ENCODE measurements at places on chromosomes 5 and 9. TPM values are rescaled to one million over a fixed set of nuclear protein-coding genes. Genes with fewer than 3 reads are reported as not detected.

- H3K27me3 ChIP-seq = no peaks in the 10 kb centered on the region
- no peaks in the 10 kb centered on the region for H3K36me3 ChIP-seq
- DNase-seq = no peak
These were observed 66.8 kb downstream of the MAMDC2 start for GRCh38 chr9:70110194-70111041.

DNA sequence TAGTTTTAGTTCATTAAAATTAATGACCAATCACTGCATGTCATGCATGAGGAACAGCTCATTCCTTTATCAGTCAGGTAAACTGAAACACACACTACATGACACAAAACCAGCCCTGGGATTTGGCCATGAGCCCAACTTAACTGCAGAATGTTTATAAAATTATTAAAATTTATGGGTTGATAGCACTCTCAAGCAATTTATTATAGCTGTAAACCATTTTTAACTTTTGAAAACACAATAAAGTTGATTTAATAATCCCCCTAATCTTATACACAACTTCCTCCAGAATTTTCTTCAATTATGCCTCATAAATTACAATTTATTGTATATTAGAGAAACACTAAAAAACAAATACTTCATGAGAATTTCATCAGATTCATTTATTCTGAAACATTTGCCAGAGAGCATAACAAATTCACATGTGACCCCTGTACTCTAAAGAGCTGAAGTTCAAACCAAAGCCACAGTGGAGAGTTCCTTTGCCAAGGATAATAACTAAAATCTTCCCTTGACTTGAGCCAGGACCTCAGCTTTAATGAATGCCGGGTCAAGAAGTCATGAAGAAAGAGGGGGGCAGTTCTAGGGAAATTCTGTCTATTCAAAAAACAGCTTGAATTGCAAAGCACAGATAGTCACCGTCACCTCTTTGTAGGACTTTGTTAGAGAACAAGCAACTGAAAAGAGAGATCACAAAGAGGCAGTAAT is 763.7 kb upstream of the GRAMD2B start:
- H3K27me3 ChIP-seq = no peaks in the 10 kb centered on the region
- H3K36me3 ChIP-seq = no peaks in the 10 kb centered on the region
- no peak overlapping the region for H3K4me3 ChIP-seq
- no peaks in the 10 kb centered on the region for H3K4me1 ChIP-seq

DNA sequence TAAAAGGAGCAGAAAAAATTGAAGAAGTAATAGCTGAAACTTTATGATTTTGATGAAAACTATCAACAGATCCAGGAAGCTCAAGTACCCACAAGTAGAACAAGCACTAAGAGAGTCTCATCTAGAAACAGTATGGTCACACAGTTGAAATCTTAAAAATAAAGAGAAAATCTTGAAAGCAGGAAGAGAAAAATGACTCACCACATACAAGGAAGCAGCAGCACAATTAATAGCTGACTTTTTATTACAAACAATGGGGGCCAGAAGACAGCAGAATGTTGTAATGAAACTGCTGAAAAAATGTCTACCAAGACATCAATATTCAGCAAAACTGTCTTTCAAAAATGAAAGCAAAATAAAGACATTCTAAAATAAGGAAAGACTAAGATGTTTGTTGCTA is 1108.3 kb upstream of the DMAC1 start:
- no peaks in the 10 kb centered on the region for H3K27me3 ChIP-seq
- no peaks in the 10 kb centered on the region for H3K4me1 ChIP-seq
- H3K4me3 ChIP-seq = no peak overlapping the region
- H3K36me3 ChIP-seq = no peaks in the 10 kb centered on the region

- H3K27ac ChIP-seq = no peak overlapping the region
- no peaks in the 10 kb centered on the region for H3K4me1 ChIP-seq
- H3K4me3 ChIP-seq = no peak overlapping the region
- H3K36me3 ChIP-seq = no peaks in the 10 kb centered on the region
- H3K27me3 ChIP-seq = no peaks in the 10 kb centered on the region
These were observed 140.0 kb downstream of the BARX1 start for GRCh38 chr9:93815135-93815534.

- H3K4me3 ChIP-seq = no peak overlapping the region
- DNase-seq = no peak
- no peak overlapping the region for H3K27ac ChIP-seq
- H3K4me1 ChIP-seq = no peaks in the 10 kb centered on the region
- no peaks in the 10 kb centered on the region for H3K36me3 ChIP-seq
These were observed 1.8 kb upstream of the NTRK2 start for GRCh38 chr9:84667571-84668195.

DNA sequence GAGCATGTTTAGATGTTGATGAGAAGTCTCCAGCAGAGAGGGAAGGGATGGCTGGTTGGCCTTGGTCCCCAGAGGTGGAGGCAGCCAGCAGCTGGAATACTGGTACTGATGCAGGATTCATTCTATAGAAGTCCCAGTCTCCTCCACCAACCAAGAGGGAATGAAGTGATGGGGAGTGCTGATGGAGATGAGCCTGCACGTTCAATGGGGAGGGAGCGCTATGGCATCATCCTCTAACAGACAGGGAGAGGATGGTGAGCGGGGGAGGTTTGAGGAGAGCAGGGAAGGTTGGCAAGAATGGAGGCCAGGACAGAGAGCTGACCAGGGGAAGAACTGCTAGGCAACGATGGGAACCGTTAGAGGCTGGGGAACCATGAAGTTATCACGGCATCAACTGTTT is 159.8 kb upstream of the MVB12B start:
- H3K4me1 ChIP-seq = no peaks in the 10 kb centered on the region
- no peaks in the 10 kb centered on the region for H3K27me3 ChIP-seq
- no peaks in the 10 kb centered on the region for H3K36me3 ChIP-seq

- H3K36me3 ChIP-seq = no peaks in the 10 kb centered on the region
- no peak for DNase-seq
- H3K27ac ChIP-seq = no peak overlapping the region
- H3K27me3 ChIP-seq = no peaks in the 10 kb centered on the region
- peak overlapping the region; percentile 77 for H3K4me3 ChIP-seq
These were observed 489 bp downstream of the CHMP5 start for GRCh38 chr9:33265211-33265865.

DNA sequence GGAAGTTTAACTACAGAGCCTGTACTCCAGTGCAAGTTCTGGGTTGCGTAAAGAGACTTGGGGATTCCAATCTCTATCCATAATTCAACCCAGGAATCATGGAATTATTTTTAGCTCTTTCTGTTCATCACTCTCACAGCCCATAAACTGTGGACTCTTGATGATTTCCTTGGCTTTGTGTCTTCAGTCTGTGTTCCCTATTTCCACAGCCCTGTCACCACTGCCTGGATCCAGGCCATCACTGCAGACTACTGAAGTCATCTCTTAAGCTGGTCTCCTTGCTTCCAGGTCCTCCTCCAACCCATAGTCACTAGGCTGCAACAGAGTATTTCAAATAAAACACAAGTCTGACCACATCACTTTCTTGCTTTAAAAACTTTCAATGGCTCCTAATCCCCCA is 211.7 kb downstream of the PLK2 start:
- no peak overlapping the region for H3K4me3 ChIP-seq
- DNase-seq = peak; percentile 43
- no peaks in the 10 kb centered on the region for H3K36me3 ChIP-seq
- H3K27ac ChIP-seq = no peak overlapping the region

DNA sequence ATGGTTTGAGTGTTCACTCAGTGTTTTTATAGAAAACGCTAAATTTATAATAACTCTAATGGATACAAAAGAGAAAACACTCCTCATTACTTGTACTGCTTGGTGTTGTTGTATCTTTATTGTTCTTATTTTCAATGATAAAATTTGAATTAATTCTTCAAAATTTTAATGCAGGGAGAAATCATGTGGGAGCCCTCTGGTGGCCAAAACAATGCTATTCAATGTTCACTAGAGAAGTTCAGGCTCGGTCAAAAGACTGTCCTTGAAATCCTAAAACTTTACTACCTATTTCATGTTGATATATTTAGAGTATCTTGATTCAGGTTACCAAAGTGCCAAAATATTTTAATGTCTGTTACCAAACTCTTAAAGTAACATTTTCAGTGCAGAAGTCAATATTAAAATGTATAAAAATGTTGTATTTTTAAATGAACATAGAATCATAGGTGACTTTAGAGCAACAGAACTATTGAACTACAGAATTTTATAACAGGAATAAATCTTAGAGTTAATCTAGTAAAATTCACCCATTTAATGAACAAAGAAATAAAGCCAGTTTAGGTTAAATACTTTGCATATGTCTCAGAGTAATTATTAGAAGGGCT is 1259.8 kb downstream of the PTPRD start:
- no peak overlapping the region for H3K27ac ChIP-seq
- no peak overlapping the region for H3K4me3 ChIP-seq
- no peaks in the 10 kb centered on the region for H3K27me3 ChIP-seq
- no peak for DNase-seq
- no peaks in the 10 kb centered on the region for H3K36me3 ChIP-seq
- no peaks in the 10 kb centered on the region for H3K4me1 ChIP-seq

DNA sequence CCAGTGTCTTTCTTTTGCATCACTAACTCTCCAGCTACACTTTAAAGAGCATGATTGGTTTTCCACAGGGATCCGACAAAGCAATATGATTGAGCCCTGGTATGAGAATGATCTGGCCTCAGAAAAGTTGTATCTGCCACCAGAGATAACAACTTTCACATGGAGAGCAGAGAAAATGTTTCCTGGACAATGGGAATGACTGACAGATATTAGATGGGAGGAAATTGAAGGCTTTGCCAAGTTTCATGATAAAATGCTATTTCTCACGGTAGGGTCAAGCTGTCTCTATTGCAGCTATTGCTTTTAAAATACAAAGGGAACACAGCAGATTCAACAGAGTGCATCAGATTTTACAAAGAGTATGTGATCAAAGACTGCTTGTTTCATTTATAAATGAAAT is 56.4 kb upstream of the GLIS3 start:
- no peaks in the 10 kb centered on the region for H3K27me3 ChIP-seq
- H3K36me3 ChIP-seq = no peaks in the 10 kb centered on the region
- H3K4me1 ChIP-seq = no peaks in the 10 kb centered on the region

- no peaks in the 10 kb centered on the region for H3K36me3 ChIP-seq
- no peak overlapping the region for H3K4me3 ChIP-seq
- no peaks in the 10 kb centered on the region for H3K27me3 ChIP-seq
- no peaks in the 10 kb centered on the region for H3K4me1 ChIP-seq
- no peak for DNase-seq
These were observed 2.6 kb upstream of the HABP4 start for GRCh38 chr9:96447406-96447805.

- no peak overlapping the region for H3K27ac ChIP-seq
- H3K36me3 ChIP-seq = peaks cover 6% of the 10 kb centered on the region
- H3K4me3 ChIP-seq = no peak overlapping the region
- no peaks in the 10 kb centered on the region for H3K27me3 ChIP-seq
- H3K4me1 ChIP-seq = no peaks in the 10 kb centered on the region
These were observed 30.8 kb downstream of the SKP1 start for GRCh38 chr5:134145779-134146581.

- H3K4me1 ChIP-seq = no peaks in the 10 kb centered on the region
- no peak overlapping the region for H3K27ac ChIP-seq
- no peak for DNase-seq
- H3K27me3 ChIP-seq = no peaks in the 10 kb centered on the region
- no peak overlapping the region for H3K4me3 ChIP-seq
These were observed 26.4 kb downstream of the FGD3 start for GRCh38 chr9:92973700-92974099.

DNA sequence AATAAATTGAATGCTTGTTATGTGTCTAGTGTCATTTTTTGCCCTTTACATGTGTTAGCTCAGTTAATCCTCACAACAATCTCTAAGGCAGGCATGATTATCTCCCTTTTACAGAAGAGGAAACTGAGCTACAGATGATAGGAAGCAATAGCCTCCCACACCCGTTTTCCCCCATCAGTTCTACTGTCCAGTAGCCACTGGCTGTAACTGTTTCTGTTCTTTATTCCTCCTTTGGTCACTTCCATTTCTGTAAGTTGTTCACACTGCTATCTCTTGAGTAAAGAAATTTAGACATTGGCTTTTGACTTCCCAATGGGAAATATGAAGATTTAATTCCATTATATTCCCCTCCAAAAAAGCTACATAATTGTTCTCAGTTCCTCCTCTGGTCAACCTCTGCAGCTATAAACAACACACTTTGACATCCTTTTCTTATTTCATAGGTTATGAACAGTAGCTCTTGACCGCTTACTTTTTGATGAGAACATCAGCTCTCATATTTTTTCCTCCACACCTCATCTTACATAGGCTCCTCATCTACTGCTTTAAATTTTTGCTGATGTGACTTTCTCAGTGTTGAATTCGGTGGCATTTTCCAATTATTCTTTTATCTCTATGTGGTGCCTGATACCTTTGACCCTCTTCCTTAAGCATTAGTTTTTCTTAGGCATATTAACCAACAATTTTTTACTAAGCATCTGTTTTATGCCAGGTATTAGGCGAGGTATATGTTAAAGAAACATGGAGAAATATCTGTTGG is 21.4 kb downstream of the SPZ1 start:
- H3K4me1 ChIP-seq = no peaks in the 10 kb centered on the region
- H3K4me3 ChIP-seq = no peak overlapping the region
- no peak for DNase-seq
- H3K27me3 ChIP-seq = no peaks in the 10 kb centered on the region
- H3K36me3 ChIP-seq = no peaks in the 10 kb centered on the region

DNA sequence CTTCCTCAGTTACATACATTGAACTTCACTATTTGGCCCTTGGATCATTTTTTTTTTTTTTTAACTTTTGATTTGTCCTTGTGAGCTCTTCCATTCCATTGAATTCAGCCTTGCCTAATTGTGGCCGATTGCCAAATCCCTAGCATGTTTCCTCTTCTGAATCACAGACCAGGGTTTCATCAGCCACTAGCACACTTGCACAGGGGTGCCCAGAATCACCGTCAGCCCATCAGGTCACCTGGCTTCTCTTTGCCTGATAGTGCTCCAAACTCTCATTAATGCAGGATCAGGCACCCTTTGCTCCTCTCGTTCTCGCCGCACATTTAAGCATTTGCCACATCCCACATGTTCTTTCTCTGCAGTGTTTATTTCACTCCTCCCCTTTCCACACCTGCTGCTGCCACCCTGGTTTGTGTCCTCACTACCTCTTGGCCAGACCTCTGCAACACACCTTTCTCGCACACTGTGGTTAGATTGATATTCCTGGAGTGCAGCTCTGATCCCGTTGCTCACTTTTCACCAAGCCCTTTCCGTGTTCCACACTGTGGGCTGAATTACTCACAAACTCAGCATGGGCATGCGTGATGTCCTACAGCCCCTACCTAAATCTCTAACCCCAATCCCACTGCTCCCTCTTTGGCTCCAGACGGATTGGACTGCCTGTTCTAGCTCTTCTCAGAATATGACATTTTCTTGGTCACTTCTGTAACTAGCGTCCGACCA is 9.8 kb downstream of the PIK3R1 start:
- peaks cover 25% of the 10 kb centered on the region for H3K4me1 ChIP-seq
- H3K27ac ChIP-seq = no peak overlapping the region
- DNase-seq = peak; percentile 63
- no peak overlapping the region for H3K4me3 ChIP-seq
- no peaks in the 10 kb centered on the region for H3K27me3 ChIP-seq
- peaks cover 2% of the 10 kb centered on the region for H3K36me3 ChIP-seq

- DNase-seq = peak; percentile 75
- H3K27me3 ChIP-seq = no peaks in the 10 kb centered on the region
- peaks cover 3% of the 10 kb centered on the region for H3K4me1 ChIP-seq
- no peaks in the 10 kb centered on the region for H3K36me3 ChIP-seq
- H3K4me3 ChIP-seq = peak overlapping the region; percentile 77
- peak overlapping the region; percentile 18 for H3K27ac ChIP-seq
These were observed 670 bp upstream of the PURA start for GRCh38 chr5:140113180-140113698.

Gene NMUR2
- not detected for total RNA-seq

Gene PCDHA1
- not detected for total RNA-seq

Gene ADGRD2
- not detected for total RNA-seq

Gene SHISAL2B
- not detected for total RNA-seq

Gene NEUROG1
- total RNA-seq = not detected

Gene MED22
- total RNA-seq = 37.0 TPM

Gene CCDC183
- 0.45 TPM for total RNA-seq

Gene SCGB3A2
- total RNA-seq = not detected

Gene RUFY1
- 51.9 TPM for total RNA-seq

Gene NEURL1B
- 65.8 TPM for total RNA-seq
